ENCODE measurements at places on chromosomes 16 and 17.
A peak's percentile ranks its signal among the peaks of the same experiment; 100 is the strongest.

DNA sequence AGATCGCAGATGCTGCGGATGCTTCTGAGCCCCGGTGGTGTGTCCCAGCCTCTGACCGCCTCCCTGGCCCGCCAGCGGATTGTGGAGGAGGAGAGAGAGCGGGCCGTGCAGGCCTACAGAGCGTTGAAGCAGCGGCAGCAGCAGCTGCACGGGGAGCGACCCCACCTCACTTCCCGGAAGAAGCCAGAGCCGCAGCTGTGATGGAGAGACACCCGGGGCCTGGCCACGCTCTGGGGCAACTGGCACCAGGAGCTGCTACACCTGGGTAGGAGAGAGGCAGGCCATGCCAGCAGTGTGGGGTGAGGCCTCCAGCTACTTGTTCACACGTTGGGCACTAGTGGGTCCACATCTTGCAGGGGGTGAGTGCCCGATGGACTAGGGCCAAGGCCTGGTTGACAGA is 6.0 kb downstream of the CCDC137 start:
- H3K4me1 ChIP-seq = peaks cover 17% of the 10 kb centered on the region
- H3K4me3 ChIP-seq = no peak overlapping the region
- no peak overlapping the region for H3K27ac ChIP-seq
- no peak for DNase-seq

DNA sequence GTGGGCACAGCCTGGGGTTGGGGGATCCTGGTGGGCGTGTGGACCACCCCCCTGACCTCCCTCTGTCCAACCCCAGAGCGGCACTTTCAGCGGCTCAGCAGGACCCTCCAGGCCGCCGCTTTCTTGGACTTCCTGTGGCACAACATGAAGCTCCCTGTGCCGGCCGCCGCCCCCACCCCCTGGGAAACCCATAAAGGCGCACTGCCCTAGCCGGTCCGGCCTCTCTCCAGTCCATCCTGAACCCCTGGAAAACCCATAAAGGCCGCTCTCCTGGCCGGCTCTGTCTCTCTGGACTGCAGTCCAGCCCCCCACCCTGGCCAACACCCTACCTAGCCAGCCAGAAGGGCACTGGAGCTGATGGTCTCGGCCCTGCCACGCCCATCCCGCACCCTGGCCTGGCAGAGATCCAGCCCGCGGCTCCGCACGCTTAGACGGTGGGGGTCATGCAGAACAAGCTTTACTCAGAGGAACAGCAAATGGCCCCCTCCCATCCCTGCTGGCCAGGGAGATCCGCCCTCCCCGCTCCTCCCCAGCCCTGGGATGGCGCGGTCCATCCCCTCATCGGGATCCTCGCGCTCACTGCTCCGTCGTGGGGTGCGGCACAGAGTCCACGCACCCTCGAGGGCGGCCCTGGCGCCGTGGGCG is 2.7 kb downstream of the NOXO1 start:
- H3K4me1 ChIP-seq = peaks cover 6% of the 10 kb centered on the region
- H3K4me3 ChIP-seq = no peak overlapping the region
- H3K27me3 ChIP-seq = peaks cover 8% of the 10 kb centered on the region

DNA sequence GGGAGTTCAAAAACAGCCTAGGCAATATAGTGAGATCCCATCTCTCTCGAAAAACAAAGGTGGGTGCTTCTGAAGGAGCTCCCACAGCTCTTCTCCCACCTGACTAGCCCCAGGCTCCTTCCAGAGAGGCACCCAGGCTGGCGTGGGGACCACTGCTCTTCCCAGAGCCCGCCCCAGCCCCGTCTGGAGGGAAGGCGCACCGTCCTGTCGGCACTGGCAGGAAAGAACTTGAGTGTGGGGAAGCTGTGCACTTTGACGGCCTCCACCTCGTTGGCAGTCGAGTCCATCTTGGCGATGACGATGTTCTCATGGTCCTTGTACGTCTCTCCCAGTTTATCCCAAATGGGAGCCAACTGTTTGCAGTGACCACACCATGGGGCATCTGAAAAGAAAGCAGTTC is 10.5 kb upstream of the PPP1R27 start:
- no peak overlapping the region for H3K4me3 ChIP-seq

DNA sequence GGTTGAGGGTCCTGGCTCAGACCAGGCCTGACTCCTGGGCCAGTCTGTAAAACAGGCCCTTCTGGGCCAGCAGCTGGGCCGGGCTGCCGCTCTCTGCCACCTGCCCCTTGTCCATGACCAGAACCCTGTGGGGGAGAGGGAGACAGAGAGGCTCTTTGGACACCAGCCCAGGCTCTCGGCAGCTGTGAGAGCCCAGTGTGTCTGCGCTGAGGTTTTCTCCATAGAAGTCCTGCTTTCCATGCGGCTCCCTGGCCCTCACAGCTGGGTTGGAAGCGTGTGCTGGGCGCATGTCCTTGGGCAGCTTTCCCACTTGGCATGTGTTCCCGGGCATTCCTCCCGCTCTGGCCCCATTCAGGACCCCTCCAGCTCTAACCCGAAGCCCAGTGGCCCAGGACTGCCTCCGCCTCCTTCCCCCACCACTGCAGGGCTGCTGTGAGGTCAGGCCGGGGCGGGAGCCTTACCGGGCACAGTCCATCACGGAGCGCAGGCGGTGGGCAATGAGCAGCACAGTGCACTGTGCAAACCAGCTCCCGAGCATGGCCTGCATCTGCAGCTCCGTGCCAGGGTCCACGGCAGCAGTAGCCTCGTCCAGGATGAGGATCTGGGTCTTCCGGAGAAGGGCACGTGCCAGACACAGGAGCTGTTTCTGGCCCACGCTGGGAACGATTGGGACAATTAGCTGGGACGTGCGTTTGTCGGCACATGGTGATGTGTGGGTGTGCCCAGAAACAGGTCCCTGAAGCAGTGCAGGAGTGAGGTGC is 73.0 kb downstream of the ABCC6 start:
- H3K27ac ChIP-seq = no peak overlapping the region
- no peak for DNase-seq
- no peaks in the 10 kb centered on the region for H3K4me1 ChIP-seq

DNA sequence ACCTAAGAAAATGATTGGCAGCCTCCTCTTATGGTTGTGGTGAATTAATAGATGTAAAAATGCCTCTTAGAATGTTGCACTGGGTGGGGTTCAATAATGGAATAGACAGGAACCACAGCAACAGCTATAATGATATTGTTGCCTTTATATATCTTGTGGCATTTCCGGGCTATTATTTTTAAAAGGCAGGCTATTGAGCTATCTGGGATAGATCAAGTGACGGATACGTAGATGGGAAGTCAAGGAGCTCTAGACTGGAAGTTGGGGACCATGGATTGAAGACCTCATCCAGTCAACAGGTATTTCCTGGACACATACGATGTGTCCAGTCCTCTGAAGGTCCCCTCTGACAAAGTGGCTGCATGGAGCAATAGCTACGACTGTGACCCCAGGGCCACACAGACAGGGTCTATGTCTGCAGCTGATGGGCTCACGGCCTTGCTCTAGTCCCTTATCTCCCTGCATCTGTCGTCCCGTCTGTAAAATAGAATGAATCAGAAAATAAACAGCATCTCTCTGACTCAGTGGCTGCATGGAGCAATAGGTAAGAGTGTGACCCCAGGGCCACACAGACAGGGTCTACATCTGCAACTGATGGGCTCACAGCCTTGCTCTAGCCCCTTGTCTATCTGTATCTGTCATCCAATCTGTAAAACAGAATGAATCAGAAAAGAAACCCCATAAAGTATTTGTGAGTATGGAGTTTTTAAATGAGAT is 117.7 kb upstream of the FOXF1 start:
- peaks cover 48% of the 10 kb centered on the region for H3K4me1 ChIP-seq
- no peak overlapping the region for H3K4me3 ChIP-seq
- H3K27ac ChIP-seq = no peak overlapping the region
- DNase-seq = peak; percentile 69
- H3K36me3 ChIP-seq = peaks cover 18% of the 10 kb centered on the region
- peaks cover 5% of the 10 kb centered on the region for H3K27me3 ChIP-seq

DNA sequence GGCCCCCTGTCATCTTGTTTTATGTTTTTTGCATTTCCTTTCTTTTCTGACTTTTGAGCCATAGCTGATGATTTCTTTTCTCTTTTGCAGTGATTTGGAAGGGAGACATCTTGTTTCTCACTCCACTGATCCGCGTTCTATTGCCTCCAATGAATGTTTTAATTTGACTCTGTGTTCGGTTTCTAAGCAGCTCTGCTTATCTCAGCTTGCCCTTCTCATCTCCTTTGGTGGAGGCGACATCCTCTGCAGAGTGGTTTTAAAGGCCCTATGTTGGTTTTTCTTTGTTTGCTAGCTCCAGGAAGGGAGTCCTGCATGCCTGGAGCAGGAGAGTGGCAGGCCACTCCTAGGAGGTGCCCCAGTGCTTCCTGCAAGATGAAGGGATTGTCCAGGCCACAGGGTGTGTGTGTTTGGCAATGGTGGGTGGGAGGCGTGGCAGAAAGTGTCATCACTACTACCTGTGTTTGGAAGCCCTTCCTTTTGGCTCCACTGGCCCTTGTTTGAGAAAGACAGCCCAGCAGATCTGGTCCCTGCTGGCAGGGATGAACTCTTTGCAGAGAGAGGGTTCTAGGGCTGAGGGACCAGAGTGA is 13.6 kb downstream of the SMPD3 start:
- peaks cover 34% of the 10 kb centered on the region for H3K27me3 ChIP-seq
- H3K36me3 ChIP-seq = peaks cover 9% of the 10 kb centered on the region
- H3K4me1 ChIP-seq = no peaks in the 10 kb centered on the region
- H3K27ac ChIP-seq = no peak overlapping the region
- no peak overlapping the region for H3K4me3 ChIP-seq
- DNase-seq = no peak

DNA sequence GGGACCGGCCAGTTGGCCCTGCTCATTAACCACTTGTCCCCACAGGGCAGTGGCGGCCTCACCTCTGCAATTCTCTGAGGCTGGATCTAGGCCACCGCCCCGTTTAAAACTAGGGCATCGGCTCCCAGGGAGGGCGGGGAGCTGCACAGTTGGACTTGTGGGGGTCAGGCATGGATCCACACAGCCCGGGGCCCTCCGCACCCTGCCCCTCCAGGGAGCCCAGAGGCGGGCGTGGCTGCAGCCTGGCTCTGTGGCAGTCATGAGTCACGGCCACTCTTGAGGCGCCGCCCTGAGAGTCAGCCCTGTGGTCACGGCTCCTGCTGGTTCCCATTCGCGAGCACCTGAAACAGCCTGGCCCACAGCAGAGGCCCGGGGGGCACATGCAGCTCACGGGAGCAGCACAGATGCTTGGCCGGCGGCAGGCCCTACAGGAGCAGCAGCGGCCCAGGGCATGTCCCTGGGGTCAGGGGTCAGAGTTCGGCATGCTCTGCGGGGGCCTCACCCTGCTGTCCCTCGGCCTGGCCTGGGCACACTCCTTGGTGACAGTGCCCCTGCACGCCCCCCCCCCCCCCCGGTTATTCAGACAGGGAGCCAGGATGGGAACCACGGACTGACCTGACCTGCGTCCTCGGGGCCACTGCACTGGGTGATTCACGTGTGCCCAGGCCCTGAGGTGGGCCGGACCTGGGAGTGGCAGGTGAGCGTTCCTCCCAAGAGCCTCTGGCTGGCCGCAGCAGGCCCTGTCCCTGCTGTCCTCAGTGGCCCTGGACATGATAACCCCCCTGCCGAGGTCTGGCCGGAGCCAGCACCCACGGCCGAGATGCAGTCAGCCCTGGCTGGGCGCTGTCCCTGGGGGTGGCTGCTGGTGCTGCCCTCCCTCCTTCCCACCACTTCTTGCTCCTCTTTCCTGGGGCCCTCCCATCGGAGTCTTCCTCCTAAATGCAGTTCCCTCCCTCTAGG is 8.2 kb downstream of the CAPN15 start:
- no peaks in the 10 kb centered on the region for H3K36me3 ChIP-seq
- peak; percentile 57 for DNase-seq
- H3K4me3 ChIP-seq = no peak overlapping the region
- peak overlapping the region; percentile 72 for H3K27ac ChIP-seq
- peaks cover 14% of the 10 kb centered on the region for H3K4me1 ChIP-seq

DNA sequence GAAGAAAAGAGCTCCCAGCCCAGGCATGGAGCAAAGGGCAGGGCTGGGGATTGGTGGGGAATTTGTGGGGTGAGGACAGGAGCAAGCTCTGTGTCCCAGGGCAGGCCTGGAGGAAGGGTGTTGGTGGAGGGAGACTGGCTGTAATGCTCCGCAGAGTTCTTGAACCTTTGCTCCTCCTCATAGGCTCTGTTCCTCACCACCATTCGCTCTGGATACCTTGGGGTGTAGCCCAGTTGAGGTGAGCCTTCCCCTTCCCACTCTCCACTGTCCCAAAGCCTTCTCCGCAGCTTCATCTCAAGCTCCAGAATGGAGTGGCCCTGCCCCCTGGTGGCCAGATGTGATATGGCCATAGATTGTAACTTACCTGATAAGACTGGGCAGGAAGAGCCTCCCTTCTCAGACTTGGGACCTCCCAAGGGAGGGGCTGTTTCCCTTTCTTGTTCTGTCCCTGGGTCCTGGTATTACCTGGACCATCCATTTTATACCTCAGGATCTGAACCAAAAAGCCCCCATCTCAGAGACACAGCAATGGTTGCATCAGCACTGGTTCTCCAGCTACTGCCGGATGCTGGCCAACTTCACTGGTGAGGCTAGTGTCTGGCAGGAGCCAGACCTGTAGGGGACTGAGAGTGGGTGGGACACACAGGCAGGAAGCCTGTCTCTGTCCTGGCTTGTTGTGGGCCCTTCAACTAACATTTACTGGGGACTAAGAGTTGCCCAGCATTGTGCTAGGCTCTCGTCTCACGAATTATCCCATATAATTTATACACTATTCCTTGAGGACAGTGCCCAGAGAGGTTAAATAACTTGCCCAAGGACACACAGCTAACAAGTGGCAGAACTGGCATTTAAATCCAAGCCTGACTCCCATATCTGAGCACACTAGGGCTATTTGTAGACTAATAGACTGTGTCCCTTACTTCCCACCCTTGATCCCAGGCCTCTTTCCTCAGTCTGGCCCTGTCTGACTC is 19.1 kb upstream of the STAC2 start:
- no peak overlapping the region for H3K27ac ChIP-seq
- H3K4me3 ChIP-seq = no peak overlapping the region
- H3K27me3 ChIP-seq = peaks cover 2% of the 10 kb centered on the region
- no peaks in the 10 kb centered on the region for H3K36me3 ChIP-seq
